Daoy (cell line): ENCODE measurements at places on chromosomes 7 and 10. TPM values are rescaled to one million over a fixed set of nuclear protein-coding genes. Genes with fewer than 3 reads are reported as not detected.

DNA sequence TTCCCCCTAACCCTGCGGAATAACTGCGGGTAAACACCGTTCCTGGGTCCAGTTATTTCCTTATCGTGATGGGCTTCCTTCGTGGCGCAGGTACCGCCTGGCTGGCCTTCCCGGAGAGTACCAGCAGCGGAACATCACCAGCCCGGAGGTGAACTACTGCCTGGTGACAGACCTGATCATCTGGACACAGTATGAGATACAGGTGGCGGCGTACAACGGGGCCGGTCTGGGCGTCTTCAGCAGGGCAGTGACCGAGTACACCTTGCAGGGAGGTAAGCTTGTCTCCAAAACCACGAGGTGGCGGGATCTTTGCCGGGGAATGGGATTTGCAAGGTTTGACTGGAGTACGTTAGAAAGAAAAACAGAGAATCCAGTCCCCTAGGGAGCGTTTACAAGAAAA is 665.0 kb upstream of the FOXK1 start:
- no peak for DNase-seq

- no peak for DNase-seq
These were observed 27.3 kb upstream of the AFAP1L2 start for GRCh38 chr10:114431414-114432135.

GRCh38 chr7:155576900-155577508 is 30.6 kb upstream of the CNPY1 start:
- no peak for DNase-seq

PRTFDC1 gene
- total RNA-seq: 4.9 and 8.7 TPM in 2 replicates

GRCh38 chr7:151876899-151877777 is at the start of gene PRKAG2:
Gene PRKAG2 (minus strand): TSS chr7:151877115. CDS start chr7:151876620, 495 bp downstream.
- DNase-seq: peak; percentile 73

C10orf88 gene
- 4.1 and 6.7 TPM in 2 replicates for total RNA-seq

DNA sequence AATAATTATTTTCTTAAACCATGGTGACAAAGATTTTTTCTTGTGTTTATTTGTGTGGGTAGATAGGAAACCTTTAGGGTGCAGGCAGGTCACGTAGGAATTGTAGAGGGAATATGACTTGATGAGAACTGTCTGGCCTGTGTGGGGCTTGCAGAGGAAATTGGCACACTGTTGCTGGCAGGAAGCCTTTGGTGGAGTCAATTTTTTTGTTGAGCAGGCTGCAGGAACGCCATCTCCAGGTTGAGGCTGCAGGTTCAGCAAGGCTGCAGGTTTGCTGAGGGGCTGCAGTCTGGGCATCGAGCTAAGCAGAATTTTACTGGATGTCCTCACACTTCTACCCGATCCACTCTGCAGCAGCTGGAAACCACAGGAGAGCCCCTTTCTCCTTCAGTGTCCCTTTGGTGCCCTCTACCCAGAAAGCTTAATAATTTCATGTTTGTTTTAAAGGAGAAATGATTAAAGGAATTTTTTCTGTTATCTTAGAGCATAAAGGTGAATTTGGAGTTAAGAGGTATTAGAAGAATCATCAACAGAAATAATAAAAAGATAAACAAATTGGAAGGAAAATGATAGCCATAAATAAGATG is 37.0 kb downstream of the TBC1D12 start:
- peak; percentile 21 for DNase-seq
